Activated T-cell treated with anti-CD3 and anti-CD28 coated beads for 48 hours (primary cell): ENCODE measurements at places on chromosomes 5 and 9.

DNA sequence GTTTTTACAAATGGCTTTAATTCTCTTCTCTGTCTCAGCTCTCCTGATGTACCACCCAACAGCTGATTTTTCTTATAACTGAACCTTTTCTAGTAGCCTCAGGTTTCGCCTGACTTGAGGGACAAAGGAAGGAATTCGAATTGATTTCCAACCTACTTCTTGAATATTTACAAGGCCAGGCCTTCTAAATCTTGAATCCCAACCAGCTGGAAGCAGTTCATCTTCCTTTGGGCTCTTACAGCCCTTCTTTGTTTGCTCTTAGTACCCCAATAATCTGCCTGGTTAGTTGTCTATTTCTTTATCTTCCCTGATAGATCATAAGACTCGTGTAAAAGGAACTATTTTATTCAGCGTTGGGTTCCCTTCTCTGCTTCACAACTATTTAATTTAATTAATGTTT is 95.9 kb downstream of the NLN start:
- DNase-seq: no peak

DNA sequence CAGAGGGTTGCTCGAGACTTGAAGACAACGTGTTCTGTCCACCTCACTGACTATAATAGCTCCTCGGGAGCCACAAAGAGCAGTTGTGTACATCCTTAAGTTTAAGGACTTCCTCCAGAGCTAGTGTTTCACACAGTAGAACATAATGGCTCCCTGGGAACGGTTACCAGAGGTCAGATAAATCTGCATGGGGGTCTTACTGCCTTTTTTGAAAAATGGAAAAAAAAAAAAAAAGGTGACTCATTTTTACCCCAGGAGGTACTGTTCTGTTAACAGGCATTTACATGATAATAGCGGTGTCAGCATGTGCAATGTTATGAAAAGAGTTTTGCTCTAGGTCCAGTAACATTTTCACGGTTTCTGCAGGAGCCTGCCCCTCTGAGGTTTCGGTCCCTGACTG is 498.9 kb upstream of the WWC1 start:
- no peak for DNase-seq

DNA sequence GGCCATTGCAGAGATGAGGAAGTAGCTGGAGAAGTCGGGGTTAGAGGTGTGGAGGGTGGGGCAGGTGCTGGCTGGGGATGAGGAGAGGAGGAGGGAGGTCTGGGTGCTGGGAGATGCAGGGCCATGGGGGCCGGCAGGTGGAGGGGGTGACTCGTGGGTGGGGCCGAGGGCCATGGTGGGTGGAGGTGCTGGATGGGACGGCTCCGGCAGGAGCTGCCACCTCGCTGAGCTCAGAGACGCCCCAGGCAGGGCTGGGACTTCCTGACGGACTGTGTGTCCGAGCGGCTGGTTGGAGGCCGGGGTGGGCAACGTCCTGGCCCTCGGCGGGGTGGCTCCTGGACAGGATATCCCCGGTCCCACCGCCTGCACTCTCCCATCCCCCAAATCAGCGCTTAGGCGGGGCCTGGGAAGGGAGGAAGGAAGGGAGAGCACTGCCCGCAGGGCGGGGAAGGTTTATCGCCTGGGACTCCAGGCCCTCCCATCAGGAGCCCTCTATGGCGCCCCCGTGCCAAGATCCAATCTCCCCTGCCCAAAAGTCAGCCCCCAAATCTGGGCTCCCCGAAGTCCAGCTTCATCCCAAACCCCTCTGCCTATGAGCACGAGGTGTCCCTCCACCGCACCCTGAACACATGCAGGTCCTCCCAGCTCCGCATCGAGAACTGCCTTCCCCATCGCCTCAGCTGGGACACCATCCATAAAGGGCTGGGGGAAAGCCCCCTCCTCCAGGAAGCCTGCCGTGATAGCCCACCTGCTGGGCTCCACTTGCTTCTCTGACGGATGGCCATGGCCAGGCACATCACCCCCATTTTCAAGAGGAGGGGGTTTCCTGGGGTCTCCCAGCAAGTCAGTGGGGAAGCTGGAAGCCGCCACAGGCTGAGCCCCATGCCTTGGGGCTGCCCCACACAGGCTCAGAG is 58.3 kb upstream of the NOTCH1 start:
- DNase-seq: no peak

GRCh38 chr5:172891716-172892421 is 57.8 kb downstream of the ERGIC1 start:
- no peak for DNase-seq

DNA sequence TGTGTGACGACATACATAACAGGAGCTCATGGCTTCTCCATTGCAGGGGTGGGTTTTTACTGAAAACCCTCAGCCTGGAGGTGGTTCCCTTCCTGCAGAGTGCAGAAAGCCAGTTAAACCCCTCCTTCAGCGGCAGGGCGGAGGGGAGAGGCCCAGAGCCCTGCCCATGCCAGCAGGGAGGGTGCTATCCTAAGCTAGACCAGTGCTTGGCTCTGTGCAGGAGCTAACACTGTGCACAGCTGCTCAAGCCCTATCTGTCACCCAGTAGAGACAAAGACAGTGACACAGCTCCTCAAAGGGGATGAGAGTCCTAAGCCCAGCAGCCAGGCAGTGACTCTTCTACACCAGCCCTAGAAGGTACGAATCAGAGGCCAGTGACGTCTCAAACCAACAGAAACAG is 70.0 kb upstream of the ZSWIM6 start:
- DNase-seq: no peak

DNA sequence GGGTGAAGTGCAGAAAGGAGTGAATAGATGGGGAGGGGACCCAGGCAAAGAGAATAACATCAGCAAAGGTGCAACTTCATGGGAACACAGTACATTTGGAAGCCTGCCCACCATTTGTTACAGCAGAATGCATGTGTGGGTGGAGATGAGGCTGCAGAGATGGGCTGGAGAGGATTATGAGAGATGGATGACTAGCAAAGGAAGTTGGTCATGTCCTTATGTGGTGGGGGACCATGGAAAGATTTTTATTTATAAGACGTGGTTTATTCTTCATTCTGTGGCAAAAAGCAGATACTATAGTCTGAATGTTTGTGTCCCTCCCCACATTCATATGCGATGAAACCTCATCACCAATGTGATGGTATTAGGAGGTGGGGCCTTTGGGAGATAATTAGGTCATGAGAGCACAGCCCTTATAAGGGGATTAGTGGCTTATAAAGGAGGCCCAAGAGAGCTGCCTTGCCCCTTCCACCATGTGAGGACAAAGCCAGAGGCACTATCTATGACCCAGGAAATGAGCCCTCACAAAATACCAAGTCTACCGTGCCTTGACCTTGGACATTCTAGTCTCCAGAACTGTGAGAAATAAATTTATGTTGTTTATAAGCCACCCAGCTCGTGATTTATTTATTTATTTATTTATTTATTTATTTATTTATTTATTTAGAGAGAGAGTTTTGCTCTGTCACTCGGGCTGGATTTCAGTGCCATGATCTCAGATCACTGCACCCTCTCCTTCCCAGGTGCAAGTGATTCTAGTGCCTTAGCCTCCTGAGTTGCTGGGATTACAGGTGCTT is 483.7 kb downstream of the RAB3C start:
- no peak for DNase-seq

GRCh38 chr5:35003018-35003957 is 44.5 kb downstream of the AGXT2 start:
- DNase-seq: peak; percentile 51

DNA sequence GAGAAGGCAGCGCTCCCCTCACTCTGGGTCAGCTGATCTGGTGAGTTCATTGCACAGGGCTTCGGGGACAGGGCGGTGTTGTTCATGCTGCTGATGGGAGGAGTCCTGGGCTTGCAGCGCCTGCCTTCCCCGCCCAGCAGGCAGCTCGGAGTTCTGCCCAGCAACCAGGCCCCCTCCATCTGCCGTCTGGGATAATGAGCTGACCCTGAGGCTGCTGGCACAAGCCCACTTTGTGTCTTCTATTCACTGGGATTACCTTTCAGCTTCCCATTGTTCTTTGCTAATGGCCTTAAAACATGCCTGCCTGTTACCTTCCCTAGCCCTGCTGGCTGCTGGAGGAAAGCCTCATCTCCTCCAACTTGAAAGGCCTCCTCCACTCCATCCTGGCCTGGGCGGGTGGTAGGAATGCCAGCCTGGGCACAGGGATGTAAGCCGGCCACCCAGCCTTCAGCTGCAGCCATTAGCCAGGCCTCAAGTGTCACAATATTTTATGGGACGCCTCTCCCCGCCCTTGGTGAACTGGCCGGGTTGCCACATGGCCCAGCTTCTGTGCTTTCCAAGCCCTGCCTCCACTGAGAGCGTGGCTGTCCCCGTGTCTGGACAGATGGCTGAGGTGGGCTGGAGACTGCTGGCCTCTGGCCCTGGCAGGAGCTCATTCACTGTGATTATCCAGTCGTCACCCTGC is 70.4 kb downstream of the GADD45G start:
- DNase-seq: no peak

DNA sequence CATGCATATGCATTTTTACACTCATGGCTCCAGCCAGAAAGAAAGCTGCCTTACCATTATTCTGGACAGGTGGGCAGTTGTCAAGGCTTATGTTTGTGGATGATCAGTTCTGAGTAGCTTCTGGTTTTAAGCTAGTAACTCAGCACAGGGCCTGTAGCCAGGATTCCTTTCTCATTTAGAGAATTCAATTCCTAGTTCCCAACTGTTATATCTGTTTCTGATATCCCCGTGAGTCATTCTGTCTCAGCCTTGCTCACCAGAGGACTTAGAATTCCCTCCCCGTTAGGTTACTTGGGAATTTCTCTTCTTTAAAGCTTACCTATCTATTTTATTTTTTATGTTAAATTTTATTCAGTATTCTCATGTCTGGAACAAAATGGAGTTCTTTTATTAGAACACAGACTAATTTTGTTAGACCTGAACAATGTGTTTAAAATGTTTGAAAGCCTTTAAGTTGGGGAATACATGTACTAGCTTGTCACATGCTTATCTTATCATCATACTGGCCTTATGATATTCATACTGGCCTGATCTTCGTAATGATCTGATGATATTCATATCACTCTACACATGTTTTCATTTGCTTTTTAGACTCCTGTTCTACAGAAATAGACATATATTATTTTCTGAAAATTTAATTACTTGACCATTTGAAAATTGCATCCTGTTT is 47.1 kb downstream of the CAST start:
- no peak for DNase-seq

DNA sequence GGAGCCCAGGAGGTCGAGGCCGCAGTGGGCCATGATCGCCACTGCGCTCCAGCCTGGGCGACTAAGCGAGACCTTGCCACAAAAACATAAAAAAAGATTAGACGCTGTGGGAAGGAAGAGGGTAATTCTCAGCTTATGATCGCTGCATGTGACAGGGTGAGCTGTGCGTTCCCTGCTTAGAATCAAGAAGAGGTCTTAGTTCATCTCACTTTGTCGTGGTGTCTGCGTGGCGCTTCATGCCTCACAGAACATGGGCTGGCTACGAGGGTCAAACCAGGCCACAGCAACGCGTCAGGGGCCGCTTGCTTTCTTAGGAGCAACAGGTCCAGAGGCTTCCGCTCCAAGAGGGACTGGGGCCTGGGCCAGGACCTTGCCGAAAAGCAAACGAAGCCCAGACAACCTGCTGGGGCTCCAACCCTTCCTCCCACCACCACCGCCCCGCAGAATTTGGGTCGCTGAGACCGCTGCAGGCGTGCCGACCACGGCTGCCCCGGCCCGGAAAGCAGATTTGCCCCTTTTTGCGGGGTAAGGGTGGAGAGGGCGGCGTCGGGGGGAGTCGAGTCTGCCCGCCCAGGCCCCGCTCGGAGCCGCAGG is 10.0 kb upstream of the GRIN1 start:
- DNase-seq: no peak
